ENCODE measurements at places on chromosomes 5 and 9. TPM values are rescaled to one million over a fixed set of nuclear protein-coding genes. Genes with fewer than 3 reads are reported as not detected.

DNA sequence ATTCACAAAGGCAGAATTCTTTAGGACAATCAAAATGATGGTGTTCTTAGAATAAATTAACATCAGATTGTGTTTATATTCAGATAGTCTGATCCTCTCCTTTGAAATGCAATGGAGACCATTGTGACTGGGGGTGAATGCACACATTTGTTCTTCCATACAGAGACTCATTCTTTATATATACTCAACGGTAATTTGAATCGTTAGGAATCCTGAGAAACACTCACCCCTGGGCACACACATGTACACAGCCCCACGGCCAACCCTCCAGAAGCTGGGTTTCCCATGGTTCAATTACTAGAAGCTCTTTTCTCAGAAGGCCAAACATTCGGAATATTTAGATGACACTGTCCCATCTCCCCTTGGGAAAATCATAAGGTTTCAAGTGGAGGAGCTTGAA, 57.5 kb upstream of the EPB41L4B start:
- no peak for DNase-seq

IFNA21 gene
- total RNA-seq = not detected

GRCh38 chr5:170631466-170632195, 127.8 kb downstream of the KCNIP1 start:
- no peak for DNase-seq

SPAAR gene
- 0.22 TPM for total RNA-seq

- no peak for DNase-seq
These were observed 32.0 kb downstream of the CDC14B start for GRCh38 chr9:96587338-96588315.

DCAF12 gene
- 18.6 TPM for total RNA-seq

DNA sequence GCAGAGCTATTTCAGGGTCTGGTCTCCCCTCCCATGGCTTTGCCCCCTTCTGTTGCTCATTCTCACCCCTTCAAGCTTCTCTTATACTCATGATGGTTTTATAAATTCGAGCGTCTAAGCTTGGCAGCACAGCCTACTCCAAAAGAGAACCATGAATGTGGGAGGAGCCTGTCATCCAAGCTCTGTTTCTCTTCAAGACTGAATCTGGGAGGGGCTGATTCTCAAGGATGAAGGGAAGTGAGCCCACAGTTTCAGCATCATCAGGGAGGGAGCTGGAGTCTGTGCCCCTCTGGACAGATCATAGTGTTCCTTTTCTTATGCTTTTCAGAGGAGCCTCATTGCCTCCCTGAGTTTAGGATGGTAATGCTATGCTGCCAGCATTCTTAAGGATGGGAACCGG, 168.6 kb downstream of the CFAP90 start:
- no peak for DNase-seq

- DNase-seq = no peak
These were observed 5.4 kb downstream of the IL7R start for GRCh38 chr5:35862126-35862525.

DNA sequence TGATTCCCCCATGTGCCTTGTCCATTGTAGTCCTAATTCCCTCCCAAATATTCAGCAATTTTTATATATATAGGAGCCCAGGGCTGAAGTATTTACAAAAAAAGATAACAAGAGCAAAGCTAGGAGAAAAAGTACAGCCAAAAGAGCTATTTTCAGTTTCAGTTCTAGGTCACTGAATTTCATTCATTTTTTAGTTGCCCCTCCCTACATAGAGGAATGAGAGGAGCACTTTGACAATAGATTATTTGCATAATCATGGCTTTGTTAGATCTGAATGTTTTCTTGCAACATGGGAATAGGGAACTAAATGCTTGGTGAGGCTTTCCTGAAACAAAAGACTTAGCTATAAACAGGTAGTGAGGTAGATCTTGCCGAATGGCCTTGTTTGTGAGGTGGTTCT, 15.3 kb upstream of the F2RL2 start:
- DNase-seq = no peak

DNA sequence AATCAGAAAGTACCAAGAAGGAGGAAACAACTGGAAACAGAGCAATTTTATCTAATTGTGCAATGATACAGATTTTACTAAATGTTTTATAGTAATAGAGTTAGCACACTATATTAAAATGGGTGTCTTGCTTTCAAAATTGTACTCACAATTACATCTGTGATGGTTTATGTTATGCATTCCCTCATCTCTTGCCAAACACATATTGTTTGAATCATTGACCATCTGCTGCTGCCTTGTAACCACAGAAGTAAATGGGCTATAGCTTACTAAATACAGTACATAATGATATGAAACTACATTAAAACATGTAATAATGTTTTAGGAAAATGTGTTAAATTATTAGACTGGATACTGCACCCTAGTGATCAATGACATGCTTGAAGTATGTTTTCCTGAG, 158.1 kb downstream of the SLC25A46 start:
- no peak for DNase-seq

DNA sequence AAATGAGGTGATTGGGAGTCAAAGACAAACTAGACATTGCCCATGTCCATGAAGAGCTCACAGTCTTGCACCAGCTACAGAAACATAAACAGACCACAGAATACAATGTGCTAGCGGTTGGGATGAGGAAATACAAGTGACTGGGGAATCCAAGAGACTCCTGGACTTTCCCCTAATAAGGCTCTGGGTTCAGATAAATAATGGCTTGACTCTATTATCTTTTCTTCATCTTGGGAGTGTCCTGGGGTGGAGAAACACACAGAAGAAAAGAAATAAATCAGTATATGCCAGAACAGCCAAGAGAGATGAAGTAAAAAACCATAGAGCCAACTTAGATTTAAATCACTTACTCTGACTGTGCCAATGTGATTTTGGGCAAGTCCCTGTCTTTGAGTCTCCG, 227.8 kb downstream of the PAPPA start:
- no peak for DNase-seq

DNA sequence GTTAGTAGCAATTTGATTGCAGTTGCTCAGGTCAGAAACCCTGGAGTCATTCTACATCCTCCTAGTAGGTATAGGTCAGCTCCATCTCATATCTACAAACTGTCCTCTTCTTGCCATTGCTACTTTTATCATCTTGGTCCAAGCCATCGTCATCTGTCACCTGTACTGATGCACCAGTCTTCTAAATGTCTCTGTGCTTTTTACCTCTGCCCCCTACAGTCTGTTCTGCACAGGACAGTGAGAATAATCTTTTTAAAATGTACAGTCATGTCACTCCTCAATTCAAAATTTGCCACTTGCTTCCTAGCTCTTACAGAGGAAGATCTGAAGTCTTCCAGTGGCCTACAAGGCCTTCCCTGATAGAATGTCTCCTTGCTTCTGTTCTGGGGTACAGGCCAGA, 6.8 kb downstream of the NNT start:
- no peak for DNase-seq

FOXD4L3 gene
- total RNA-seq = not detected

DBN1 gene
- 395 TPM for total RNA-seq

DNA sequence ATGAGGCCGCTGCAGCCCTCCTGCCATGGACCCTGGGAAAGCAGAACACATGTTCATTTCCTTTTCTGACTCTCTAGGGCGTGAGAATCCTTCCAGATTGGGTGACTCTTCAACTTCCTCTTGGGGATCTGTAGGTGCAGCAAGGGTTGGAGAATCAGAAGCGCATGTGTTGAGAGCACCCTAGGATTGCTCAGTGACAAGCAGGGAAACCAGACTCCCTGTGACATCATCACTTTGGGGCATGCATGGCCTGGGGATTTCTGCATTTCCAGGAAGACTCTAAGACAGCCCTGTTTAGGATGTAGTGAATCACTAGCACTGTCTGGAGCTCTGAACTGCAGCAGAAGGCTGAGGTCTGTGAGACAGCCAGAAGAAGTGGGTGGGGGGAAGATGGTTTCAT, 15.1 kb upstream of the LCP2 start:
- no peak for DNase-seq

DNA sequence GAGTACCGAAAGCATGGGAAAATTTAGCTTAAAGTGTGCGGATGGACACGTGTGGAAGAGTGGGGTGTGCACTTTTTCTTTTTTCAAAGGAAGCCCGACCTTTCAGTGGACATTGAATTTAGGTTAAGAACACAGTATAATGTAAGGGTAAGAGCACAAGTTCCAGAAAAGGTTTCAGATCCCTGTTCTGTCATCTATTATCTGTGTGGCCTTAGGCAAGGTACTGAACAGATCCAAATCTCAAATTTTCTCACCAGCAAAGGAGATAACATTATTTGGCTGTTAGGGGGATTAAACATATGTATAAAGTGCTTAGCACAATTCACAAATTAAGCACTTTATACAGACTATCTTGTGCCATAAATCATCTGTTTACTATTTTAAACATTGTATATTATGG, 441.0 kb downstream of the SPOCK1 start:
- no peak for DNase-seq

- peak; percentile 89 for DNase-seq
These were observed 28.7 kb upstream of the ACOT12 start for GRCh38 chr5:81422671-81423070.

GRCh38 chr5:14229734-14230133, 86.6 kb downstream of the TRIO start:
- no peak for DNase-seq

DNA sequence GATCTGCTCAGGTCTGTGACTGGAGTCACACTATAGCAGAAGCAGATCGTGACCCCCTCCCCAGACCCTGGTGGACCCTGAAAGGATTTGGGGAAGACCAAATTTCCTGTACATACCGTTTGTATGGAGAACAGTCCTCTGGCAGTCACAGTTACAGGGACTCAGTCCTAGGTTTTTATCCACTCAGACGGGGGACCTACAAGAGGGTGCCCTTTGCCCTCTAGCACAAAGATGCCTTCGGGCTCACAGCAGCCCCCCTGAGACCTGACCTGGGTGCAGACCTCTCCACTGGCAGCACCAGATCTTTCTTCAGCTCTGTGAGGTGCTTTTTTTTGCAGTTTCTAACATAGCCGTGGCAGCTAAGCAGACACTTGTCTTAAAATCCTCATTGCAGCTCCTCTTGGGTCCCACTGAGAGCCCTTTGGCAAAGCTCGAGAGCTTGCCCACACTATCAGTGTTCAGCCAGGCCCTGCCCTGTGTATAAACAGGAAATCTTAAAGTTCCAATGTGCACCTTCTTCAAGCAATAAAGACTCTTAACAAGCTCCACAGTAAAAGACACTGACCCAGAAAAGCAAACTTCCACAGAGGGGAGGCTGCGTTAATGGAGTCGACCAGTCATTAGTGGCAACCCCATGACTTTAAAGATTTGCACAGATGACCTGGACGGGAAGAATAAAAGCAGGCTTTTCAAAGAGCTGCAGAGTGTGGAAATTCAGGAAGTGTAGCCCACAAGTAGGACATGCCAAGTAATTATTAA, 71.8 kb upstream of the LHFPL2 start:
- DNase-seq = no peak

DNA sequence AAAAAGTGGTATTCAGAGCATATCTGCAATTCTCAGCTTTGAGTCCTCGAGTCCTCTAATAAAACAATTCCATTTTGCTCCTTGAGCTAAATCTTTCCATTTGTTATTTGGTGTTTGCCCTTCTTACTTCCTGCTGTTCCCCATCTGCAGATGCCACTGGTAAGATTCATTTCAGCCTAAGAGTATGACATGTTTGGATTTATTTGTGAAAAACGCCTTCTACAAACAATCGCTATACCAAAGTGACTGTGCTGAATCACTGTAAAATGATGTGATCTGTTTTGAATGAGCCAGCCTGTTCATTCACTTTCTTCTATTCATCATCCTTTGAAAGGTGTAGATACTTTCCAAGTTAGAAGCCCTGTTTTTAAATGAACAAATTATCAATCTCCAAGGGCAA, 27.7 kb downstream of the KCTD16 start:
- peak; percentile 52 for DNase-seq

DNA sequence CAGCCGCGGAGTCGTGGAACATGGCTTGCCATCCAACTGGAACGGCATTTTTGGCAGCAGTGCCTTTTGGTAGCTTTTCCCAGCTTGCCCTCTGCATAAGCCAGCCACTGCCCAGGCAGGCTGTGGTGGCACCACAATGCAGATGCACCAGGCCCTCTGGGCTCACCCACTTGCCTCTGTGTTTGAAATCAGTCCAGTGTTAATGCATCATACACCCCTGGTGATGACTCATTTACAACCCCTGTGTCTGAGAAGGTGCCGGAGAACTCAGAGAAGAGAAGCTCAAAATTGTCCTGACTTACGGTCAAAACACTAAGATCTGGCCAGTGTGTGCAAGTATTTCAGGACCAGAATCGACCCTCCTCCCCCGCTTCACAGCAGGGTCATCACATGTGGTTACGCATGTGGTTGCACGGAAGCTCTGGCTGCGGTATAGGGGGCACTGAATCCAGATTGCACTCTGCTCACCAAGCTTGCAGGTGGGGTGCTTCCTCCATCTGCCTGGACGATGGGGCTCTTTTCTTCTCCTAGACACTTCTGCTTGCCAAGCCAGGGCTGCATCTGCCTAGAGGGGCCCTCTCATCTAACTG, 66.5 kb upstream of the SMIM15 start:
- no peak for DNase-seq

AFAP1L1 gene
- 3.5 TPM for total RNA-seq

PNPLA7 gene
- 1.1 TPM for total RNA-seq

DNA sequence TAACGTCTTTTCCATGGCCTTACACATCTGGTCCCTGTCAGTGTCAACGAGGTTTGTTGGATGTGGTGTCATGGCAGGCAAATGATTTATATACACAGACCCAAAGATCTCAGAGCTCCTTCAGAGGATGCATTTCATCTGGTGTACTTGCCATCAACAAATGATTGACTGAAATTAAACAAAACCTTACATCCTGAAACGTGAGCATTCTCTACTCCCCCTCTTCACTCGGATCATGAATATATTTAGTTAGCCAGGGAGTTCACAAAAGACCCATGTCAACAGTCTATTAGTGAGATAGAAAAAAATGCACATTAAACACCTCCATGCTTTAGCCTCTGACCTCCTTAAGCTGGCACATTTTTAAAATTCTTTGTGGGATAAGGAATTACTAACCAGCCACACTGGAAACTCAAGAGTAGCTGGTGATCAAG, 215.6 kb downstream of the EFNA5 start:
- DNase-seq = no peak

- DNase-seq = no peak
These were observed 2.2 kb downstream of the CCNJL start for GRCh38 chr5:160310140-160310539.

NELFB gene
- total RNA-seq = 64.2 TPM

DNA sequence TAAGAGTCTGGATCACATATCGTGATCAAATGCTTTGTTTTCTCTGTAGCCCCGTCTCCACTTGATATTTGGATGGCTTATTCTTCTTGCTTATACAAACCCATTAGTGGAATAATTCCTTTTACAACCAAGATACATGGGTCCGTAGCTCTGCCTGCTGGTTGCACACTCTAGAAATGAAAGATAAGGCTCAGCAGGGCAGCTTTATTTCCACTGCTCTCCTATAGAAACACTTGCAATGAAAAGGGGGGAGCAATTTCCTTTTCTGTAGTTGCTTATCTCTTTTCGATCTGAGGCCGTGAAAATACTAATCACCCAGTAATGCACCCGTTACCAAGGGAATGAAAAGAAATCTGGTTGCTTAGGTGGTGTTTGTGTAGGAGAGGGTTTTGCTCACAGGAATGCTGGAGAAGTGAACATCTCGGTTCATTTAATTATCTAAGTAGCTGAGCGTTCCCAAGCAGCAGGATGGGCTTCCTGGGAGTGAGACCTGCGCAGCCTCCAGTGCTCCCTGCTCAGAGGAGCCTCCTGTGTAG, 131.7 kb downstream of the ADAMTS16 start:
- peak; percentile 15 for DNase-seq

- no peak for DNase-seq
These were observed 185.8 kb downstream of the CARTPT start for GRCh38 chr5:71904852-71905251.

GRCh38 chr9:17065062-17065461, 69.8 kb upstream of the CNTLN start:
- no peak for DNase-seq

CRB2 gene
- not detected for total RNA-seq

Measured in HFFc6 (cell line).